ENCODE measurements at places on chromosomes 6 and 20.

DNA sequence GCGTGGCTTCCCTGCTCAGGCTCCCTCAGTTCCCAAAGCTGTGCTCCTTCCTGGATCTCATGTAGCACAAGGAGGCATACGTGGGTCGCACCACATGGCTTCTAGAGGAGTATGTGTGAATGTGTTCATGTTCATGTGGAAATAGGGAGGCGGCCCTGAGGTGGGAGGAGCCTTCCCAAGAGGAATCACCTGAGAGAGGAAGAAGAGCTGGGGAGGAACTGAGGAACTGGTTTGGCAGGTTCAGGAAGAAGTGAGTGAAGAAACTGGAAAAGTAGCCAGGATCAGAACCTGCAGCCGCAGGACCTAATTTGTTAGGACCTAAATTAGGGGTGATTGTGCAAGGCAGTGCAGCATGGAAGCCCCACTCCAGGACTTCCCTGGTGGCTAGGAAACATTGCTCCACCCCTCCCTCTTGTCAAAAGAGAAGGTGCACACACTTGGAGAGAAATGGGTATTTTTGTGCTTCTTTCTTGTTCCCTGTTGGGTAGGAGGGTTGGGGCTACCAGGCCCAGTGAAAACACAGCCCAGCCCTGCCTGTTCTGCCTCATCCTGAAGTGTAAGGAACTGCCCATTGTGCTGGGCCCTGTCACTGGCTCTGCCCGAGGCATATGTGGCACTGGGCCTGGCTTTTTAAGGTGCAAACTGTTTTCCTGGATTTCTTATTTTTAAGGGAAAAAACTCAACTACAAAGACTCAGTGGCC, 20.7 kb downstream of the SYNJ2 start:
- DNase-seq, result peak; percentile 43

DNA sequence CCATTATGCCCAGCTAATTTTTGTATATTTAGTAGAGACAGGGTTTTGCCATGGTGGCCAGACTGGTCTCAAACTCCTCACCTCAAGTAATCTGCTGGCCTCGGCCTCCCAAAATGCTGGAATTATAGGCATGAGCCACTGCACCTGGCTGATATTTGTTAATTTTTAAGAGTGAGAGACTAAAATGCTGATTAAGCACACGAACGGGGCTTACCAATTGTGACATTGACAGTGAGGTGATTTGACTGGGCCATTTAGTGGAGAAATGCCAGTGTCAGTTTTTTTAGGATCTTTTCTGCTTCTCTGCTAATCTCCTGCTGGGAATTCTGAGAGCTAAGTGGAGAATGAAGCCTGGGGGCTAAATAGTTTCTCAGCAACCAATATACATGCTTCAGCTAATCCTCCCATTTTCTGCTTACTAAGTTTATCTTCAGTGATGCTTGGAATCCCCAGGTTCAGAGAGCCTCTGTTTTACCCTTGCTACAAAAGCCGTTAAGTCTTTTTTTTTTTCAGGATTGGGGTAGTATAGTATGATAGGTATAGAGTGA, 9.8 kb upstream of the DEFB123 start:
- DNase-seq, result no peak

- no peak for DNase-seq
These were observed 50.9 kb upstream of the TAB2 start for GRCh38 chr6:149266659-149267058.

- DNase-seq, result no peak
These were observed 92.4 kb downstream of the TMEM242 start for GRCh38 chr6:157230910-157231309.

DNA sequence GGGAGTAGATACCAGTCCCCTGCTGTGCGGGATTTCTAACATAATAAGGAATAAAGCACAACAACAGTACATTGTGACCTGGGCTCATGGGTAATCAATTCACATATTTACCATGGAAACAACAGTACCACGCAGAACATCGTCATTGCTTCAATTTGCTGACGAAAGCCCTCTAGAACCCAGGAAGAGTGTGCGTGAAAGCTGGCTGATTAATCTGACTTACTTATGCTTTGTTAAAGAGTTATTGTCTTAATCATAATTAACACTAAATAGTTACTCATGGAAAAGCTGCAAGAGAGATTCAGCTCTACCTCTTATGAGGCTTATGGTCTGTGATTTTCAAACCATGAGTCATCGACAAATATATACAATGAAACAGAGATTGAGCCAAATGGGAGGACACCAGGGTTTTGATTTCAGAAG, 644.3 kb upstream of the AGPAT4 start:
- DNase-seq, result no peak

- no peak for DNase-seq
These were observed 41.2 kb downstream of the FAM184A start for GRCh38 chr6:119037264-119037663.

- peak; percentile 65 for DNase-seq
These were observed 639 bp upstream of the RCAN2 start for GRCh38 chr6:46491628-46492547.

DNA sequence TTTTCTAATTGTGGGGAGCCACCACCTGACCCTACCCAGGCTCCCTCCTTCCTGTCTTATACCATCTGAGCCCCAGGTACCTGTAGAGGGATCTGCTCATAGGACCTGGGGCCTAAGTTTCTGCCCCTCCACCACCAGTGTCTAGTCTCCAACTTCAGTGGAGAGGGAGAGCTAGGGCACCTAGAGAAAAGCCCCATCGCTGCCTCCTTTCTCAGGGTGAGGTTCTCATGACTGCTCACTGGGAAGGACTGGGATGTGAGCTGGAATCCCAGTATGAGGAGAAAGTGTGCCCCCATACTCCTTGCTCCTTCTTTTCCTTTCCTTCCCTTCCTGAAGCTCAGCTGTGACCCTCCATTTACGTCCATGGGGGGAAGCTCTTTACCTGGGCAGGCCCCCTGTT, 231.6 kb downstream of the LRFN2 start:
- no peak for DNase-seq

DNA sequence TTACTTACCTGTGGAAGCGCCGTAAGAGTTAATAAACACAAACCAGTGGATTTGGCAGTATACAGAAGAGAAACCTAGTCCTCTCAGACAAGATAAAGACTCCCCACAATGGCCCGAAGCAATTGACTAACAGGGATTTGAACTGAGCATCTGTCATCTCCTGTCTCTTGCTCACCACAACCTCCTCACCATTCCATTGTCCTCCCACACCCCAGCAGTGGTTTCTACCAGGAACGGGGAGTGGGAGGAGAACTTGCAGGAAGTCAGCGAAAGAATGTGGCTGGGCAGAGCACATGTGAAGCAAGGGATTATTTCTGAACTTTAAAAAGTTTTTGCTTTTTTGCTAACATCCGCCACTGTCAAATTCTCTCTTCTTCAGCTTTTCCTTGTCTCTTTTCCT, 24.6 kb upstream of the TAAR1 start:
- DNase-seq, result no peak

- DNase-seq, result no peak
These were observed 39.0 kb upstream of the SUPT3H start for GRCh38 chr6:45416700-45417099.

GRCh38 chr6:116010790-116011401, 49.8 kb downstream of the FRK start:
- DNase-seq, result peak; percentile 78

DNA sequence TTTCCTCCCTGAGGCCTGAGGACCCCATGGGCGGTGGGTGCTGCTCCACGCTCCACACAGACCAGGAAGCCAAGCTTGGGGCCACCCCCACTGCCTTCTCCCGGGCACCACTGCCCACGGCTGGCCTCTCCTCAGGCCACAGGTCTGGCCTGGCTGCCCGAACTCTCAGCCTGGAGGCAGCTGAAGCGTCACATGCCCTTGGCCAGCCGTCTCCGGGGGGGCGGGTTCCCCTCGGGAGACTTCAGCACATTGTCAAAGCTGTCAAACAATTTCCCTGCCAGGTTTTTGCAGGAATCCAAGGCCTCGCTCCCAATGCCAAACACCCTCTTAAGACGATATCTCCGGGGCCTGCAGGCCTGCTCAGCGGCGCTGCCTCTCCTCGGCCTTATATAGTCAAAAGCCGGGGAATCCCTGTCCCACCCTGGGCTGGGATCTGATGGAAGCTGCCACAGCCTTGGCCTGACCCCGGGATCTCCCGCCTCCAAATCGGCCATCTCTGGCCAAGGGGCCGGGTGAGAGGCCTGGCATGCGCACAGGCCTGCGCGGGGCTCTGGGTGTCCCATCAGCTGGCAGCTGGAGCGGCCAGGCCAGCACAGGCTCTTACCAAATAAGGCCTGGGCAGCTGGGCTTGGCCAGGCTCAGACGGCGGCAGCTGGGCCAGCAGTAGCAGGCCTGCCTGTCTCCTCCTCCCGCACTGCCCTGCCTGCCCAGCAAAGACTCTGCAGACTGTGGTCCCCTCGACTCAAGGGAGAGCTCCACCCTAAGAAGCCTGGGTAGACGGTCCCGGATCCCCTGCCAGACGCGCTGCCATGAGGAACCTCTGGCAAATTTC, 49.7 kb downstream of the RBM38 start:
- peak; percentile 54 for DNase-seq

GRCh38 chr6:66291905-66292304, 584.9 kb upstream of the EYS start:
- DNase-seq, result no peak

GRCh38 chr6:117976030-117976651, 69.1 kb downstream of the SLC35F1 start:
- peak; percentile 76 for DNase-seq

GRCh38 chr6:117210279-117210678, 55.1 kb upstream of the VGLL2 start:
- no peak for DNase-seq
